ENCODE measurements at places on chromosomes 2 and 18.

GRCh38 chr2:75428646-75429443 is 131.9 kb downstream of the EVA1A start:
- DNase-seq, result no peak

DNA sequence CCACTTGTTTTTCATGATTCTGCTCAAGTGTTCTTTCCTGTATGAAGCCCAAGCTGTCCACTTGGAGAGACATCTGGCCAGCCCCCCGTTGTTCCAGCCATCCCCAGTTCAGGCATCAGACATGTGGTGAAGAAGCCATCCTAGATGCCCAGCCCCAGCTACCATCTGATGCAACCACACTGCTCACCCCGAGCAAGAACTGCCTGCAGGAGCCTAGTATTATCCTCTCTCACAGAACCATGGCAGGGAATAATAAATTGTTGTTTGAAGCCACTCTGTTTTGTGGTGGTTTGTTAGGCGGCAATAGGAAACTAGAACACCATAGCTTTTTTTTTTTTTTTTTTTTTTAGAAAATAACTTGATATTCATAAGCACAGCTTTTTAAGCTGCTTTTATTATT is 19.5 kb upstream of the DARS1 start:
- no peak for DNase-seq

- DNase-seq, result no peak
Measured at GRCh38 chr18:59927246-59927825, 27.5 kb downstream of the PMAIP1 start.

DNA sequence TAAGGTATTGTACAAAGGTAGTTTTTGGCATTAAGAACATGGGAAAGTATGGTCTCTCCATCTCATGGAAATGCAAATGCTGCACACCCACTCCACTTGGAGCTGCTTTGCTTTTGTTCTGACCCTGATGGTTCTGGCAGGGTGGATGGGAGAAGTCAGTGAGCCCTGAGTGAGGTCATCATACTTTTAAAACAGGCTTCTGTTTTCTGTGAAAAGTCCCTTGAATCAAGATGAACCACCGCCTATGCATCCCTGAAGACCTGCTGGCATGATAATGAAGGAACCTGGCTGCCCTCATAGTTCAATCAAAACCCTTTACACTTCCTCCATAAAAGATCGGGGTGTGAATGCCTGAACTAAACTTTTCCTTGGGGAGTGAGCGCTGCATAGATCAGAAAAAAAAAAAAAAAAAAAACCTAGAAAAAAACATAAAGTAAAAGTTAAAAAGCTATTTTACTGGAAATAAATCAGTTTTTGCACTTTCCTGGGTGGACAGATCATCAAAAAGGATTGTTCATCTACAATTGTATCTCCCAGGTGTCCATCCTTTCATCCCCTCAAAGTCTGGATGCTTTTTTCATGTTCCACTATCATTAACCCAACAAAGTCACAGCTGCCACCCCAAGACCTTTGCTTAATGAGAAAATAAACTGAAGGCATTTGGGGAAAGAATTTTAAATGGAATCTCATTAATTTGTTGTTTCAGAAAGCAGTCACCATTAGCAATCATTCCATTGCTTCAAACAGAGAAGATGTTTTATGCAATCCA is 728.1 kb upstream of the DDX18 start:
- no peak for DNase-seq

DNA sequence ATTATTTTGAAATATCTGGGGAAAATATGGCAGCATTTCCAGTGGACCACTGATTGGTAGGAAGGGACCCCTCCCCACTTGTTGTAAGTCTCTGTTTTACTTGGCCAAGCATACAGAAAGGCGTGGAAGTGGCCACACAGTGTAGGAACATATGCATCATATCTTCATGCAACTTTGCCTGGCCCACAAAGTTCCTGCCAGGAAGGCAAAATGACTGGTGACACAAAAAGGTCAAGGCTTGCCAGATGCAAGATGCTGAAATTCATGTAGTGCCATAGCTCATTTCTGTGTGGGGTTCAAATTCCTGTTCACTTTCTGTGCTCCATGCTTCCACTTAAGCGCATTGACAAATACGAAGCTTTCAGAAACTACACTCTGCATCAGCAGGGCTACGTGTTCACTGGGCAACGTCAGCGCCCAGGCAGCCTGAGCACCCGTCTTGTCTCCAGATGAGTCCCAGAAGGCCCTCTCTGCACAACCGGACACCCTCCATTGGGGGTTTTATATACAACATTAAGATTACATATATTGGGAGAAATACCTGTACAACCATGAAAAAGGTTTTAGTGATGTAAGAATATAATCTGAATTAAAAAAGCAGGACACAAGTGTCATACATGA is 3.6 kb downstream of the DYNC2LI1 start:
- DNase-seq, result no peak

- DNase-seq, result peak; percentile 20
Measured at GRCh38 chr2:181054843-181055242, 74.4 kb downstream of the UBE2E3 start.

- no peak for DNase-seq
Measured at GRCh38 chr18:59029663-59030429, 109.8 kb upstream of the SEC11C start.

All from suppressor macrophage treated with lipopolysaccharide for 4 hours (primary cell).